Eye (tissue), 1 donor: ENCODE measurements at places on chromosomes 1 and 21.

GRCh38 chr21:41819856-41820281 is 53.0 kb upstream of the RIPK4 start:
- no peak for DNase-seq

DNA sequence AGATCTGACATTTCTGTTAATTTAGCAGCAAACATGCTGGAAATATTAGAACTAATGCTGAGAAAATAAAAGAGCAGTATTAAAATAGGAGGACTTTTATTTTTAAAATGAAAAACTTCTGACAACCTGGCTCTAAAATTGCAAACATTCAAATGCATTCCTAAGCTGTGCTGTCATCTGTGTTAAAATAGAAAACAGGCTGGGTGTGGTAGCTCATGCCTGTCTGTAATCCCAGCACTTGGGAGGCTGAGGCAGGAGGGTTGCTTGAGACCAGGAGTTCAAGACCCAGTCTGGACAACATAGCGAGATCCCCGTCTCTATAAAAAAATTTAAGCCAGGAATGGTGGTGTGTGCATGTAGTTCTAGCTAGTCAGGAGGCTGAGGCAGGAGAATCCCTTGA is 44.6 kb downstream of the MIGA1 start:
- DNase-seq: peak; percentile 12

GRCh38 chr1:205190845-205191577 is 20.5 kb downstream of the DSTYK start:
- peak; percentile 33 for DNase-seq

- DNase-seq: no peak
Measured at GRCh38 chr1:59511476-59512465, 214.9 kb downstream of the FGGY start.

DNA sequence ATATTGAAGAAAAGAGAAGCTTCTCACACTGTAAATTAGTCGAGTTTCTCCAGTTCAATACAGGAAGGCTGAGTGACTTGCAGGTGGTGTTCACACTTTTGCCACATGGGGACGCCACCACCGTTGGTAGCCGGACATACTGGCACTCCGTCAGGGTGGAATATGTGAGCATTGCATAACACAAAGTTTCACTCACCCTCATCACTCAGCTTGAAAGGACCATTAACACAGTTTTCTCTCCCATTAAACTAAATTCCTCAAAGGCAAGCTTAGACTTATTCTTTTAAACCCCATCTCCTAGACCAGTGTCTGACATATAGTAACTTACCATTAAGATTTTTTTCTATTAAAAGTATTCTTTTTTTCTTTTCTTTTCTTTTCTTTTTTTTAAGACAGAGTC is 105.3 kb upstream of the SERBP1 start:
- peak; percentile 79 for DNase-seq

GRCh38 chr1:157085421-157085820 is 14.2 kb downstream of the ETV3L start:
- DNase-seq: no peak

DNA sequence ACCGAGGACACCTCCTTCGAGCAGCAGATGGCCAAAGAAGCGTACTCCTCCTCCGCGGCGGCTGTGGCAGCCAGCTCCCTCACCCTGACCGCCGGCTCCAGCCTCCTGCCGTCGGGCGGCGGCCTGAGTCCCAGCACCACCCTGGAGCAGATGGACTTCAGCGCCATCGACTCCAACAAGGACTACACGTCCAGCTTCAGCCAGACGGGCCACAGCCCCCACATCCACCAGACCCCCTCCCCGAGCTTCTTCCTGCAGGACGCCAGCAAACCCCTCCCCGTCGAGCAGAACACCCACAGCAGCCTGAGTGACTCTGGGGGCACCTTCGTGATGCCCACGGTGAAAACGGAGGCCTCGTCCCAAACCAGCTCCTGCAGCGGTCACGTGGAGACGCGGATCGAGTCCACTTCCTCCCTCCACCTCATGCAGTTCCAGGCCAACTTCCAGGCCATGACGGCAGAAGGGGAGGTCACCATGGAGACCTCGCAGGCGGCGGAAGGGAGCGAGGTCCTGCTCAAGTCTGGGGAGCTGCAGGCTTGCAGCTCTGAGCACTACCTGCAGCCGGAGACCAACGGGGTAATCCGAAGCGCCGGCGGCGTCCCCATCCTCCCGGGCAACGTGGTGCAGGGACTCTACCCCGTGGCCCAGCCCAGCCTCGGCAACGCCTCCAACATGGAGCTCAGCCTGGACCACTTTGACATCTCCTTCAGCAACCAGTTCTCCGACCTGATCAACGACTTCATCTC is 106.8 kb upstream of the VAMP3 start:
- DNase-seq: no peak

DNA sequence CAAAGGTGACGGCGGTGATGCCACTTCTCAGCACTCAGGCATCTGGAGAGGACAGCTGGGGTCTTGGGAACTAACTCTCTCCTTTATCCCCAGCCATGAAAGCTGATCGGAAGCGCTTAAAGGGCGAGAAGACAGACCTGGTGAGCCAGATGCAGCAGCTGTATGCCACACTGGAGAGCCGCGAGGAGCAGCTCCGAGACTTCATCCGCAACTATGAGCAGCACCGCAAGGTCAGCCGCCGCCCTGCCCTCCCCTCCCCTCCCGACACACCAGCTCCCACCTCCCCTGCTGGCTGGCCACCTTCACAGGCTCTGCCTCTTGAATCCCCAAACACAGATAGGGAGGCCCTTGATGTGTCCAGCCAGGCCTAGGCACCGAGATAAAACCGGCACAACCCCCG is 118.9 kb upstream of the TMEM51 start:
- DNase-seq: no peak

- DNase-seq: no peak
Measured at GRCh38 chr1:36137226-36137625, 12.1 kb downstream of the TRAPPC3 start.

GRCh38 chr1:155012026-155012546 is 9.5 kb downstream of the ZBTB7B start:
- peak; percentile 89 for DNase-seq

DNA sequence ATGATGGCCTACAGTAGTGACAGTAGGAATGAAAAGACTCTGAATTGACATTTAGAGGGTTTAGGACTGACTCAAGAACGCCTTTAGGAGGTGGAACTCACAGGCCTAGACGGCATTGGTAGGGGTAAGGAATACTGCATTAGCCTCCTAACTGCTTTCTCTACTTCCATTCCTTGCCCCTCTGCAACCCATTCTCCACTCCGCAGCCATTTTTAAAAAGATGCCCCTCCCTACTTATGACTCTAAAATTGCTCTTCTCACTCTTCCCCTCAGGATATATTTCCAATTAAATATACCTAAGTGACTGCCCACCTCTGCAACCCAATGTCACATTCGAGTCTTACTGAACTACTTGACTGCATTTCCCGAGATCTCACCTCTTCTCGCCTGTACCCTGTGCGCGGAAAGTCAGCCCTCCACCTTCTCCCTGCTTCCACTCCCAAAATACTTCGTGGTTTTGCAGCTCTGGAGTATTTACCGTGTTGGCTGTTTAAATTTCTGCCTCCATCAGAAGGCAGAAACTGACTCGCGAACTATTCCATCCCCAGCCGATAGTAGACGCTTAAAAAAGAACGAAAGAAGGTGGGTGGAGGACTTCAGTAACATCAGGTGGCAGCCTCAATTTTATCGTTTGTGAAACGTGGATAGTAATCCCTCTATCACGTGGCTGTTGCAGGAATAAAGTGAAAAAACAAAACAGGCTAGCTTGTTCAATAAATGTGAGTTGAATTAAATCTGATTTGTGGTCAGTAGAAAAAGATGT is 1.1 kb upstream of the YBX1 start:
- no peak for DNase-seq

DNA sequence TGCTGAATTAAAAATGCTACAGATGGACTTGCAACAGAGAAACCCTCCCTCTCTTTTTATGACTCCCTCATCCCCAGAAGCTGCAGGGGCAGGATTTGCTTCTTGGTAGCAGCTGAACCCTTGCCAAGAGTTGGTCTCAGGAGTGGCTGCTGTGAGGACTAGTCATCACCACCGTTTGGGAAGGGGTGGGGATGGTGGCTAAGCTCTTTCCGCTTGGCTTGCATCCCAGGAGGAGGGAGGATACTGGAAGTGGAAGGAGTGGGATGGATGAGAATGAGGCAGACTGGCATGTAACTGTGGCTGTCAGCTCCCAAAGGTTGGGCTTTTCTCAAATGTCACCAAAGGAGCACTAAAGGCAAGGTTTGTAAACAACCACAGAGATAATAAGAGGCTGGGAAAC is 50.8 kb upstream of the COL24A1 start:
- DNase-seq: peak; percentile 35

DNA sequence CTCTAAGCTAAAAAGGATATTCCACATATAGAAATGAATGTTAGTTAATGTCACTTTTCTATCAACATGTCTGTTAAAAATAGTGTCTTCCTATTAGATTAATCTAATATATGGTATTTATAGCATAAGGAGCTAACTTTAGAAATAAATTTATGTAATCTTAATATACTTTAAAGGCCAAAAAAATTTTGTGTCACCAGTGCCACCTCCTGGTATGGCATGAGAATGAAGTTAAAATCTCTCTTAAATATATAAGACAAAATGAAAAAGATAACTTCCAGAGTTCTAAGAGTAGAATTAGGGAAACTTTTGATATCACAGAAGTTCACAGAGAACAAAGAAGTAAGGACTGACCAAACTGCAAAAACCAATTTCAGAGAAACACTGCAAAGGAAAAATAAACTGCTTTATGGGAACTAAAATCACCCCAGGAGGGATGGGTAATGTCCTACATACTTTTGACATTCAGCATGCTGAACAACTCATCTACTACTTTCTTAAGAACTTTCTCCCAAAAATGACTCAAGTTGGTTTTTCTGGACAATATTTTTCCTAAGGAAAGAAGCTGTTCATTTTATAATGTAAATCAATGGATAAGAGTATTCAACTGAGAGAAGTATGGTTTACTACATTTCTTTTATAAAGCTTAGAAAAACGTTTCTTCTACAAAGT is 82.8 kb downstream of the TRIM33 start:
- DNase-seq: peak; percentile 40

- DNase-seq: no peak
Measured at GRCh38 chr1:234874291-234875288, 254.0 kb downstream of the TOMM20 start.

DNA sequence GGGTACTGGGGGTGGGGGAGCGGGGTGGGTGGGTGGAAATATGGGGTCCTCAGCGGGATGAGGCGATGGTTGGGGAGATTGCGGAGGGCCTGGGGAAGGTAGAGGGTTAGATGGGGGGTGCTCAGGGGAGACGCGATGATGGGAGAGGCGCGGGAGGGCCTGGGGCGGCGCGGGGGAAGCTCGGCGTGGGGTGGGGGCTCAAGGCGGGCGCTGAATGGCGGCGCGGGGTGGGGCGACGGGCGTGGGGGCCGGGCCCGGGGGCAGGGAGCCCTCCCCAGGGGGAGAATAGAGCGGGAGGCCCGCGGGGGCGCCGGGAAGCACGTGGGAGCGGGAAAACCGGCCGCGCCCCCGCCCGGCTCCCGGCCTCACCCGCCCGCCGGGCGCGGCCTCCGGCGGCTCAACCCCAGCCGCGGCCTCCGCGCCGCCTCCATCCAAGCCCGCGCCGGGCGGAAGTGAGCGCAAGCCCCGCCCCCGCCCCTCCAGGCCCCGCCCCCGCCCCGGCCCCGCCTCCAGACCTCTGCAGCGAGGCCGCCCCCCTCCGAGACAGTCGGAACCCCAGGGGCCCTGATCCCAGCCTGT is at the start of gene FAAP20:
Gene FAAP20 (minus strand): TSS at position 454 of the 579 bp plus-strand sequence. CDS start 23 bp downstream, at position 431.
- DNase-seq: no peak

DNA sequence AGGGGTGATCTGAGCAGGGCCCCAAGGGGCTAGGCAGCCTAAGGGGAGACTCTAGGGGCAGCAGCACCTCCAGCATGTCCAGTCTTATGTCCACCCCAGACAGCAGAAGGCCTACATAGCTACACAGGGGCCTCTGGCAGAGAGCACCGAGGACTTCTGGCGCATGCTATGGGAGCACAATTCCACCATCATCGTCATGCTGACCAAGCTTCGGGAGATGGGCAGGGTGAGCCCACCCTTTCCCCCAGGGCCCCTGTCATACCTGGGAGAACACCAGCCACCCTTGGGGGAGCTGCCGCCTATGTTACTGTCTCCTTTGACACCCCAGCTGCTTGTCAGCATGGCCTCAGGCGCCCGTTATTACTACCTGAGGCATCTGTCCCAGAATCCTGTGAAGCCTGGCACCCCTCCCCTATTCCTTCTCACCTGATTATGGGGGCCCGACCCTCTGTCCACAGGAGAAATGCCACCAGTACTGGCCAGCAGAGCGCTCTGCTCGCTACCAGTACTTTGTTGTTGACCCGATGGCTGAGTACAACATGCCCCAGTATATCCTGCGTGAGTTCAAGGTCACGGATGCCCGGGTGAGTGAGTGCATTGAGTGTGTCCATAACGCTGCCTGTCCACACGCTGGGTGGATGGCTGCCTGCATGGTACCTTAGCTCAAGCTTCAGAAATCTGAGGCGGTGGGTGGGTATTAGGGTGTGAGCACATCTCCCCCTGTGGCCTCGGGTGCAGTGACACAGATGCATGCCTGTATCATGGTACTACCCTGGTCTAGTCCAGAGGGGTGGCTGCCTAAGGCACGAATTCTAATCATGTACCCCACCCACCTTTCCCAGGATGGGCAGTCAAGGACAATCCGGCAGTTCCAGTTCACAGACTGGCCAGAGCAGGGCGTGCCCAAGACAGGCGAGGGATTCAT is 29.7 kb upstream of the KDM4A start:
- DNase-seq: no peak

DNA sequence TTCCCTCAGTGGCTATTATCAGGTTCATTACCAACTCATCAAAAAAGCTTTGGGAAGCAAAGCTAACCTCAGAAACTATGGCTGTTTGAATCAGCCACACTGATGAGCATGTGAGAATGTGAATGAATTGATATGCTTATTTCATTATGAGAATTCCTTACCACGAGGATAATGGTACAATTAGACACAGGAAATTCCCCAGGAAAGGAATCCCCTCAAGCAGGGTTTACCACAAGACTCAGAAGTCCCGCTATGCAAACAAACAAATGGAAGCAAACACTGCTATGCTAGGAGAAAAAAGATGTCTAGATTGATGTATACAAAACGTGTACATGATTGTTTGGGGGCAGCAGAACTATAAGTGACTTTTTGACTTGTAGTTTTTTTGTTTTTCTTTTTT is 205.0 kb downstream of the HMCN1 start:
- no peak for DNase-seq

DNA sequence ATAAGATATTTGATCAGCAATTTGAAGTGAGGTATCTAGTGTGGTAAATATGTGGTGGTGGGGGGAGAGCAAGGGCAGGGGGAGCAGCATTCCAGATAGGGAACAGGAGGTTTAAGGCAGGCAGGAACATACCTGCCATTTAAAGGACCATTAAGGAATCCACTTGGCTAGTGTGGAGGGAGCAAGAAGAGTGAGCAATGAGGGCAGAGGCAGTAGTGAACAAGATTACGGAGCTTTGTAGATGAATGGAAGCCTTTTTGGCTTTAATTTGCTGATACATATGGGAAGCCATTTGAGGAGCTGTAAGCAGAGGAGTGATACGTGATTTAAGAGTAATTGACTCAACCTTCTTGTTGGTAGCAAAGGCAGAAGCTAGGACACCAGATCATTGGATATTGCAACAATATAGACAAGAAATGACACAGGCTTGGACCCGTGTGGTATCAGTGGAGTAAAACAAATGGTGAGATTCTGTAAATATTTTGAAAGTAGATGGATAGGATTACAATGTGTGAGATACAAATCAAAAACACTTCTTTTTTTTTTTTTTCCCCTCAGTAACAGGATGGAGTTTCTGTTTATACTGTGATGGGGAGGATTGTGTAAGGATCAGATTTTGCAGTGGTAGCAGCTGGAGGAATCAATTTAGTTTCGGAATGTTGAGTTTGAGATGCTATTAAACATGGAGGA is 73.8 kb upstream of the B3GALT2 start:
- DNase-seq: no peak

- peak; percentile 41 for DNase-seq
Measured at GRCh38 chr21:45618287-45618686, 25.2 kb upstream of the PCBP3 start.

GRCh38 chr1:244713332-244713731 is 60.4 kb downstream of the DESI2 start:
- no peak for DNase-seq
